ENCODE measurements at places on chromosomes 12 and 14.

GRCh38 chr12:46403719-46404070, 31.1 kb upstream of the SLC38A2 start:
- no peak for DNase-seq

DNA sequence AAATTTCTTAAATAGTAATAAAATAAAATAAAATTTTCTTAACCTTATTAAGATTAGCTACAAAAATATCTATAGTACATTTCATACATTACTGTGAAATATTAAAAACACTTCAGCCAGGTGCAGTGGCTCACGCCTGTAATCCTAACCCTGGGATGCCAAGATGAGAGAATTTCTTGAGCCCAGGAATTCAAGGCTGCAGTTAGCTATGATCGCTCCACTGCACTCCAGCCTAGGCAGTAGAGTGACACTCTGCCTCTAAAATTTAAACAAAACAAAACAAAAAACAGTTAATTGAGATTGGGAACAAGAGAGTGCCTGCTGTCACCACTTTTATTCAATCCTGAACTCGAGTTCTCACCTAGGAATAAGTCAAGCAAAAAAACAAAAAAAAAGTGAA, 95.0 kb upstream of the CPNE8 start:
- DNase-seq: no peak

- DNase-seq: no peak
Observed at GRCh38 chr12:65125247-65125646, 4.1 kb upstream of the WIF1 start.

DNA sequence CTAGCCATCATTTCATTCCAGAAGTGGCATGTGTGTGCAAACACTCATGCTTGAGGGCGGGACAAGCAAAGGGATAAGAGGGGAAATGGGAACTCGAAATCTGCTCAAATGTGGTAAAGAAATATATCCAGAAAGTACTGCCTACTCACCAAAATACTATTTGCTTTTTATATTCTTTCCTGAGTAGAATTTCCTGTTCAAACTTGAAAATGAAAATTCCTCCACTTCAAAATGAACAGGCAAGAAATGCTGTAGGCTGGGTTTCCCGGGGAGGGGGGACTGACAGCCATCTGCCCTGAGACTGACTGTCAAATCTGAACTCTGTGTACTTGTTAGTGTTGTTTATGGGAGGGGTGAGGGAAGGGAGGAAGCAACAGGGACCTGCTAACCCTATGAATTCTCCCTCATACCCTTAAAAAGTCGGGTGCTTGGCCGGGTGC, 34.6 kb downstream of the NTF3 start:
- no peak for DNase-seq

DNA sequence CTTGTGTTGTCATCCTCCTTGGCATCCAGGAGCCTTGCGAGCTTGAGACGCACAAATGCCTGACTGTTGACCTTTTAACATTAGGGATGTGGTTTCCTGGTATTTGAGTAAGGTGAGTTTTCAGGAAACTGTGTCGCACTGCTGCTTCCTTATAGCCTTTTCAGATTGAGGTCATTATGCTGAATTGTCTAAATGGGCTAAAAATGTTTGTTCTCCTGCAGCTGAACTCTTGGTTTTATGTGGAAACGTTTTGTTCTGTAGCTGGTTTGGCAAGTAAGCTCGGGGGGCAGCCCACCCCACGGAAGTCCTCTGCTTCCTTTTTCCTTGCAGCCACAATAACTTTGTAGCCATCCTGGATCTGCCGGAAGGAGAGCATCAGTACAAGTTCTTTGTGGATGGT, 5.7 kb downstream of the PRKAB1 start:
- DNase-seq: no peak
